Activated CD8-positive, alpha-beta memory T cell treated with anti-CD3 and anti-CD28 coated beads for 1 hour (primary cell): ENCODE measurements at places on chromosomes 5 and 9.

DNA sequence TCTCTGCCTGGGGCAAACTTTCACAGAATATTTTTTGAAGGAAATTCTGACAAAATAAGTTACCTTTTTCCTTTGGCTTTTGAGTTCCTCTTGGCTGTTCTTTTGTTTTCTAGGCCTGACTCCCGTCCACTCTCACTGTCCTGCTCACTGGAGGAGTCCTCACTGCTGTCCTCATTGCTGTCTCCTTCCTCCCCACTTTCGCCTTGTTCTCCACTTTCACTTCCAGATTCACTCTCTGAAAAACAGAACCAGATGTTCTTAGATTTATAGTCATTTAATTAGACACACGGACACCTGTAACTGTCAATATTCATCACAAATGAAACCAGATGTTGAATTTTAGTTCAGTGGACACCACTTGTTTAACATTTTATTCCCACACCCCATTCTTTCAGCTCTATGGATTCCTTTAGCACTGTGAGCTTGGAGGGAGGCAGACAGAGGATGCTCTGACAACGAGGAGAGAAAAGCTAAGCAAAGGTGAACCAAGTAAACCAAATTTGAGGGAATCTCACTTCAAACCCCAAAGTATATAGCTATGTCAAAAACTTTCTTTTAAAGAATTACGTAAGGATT lies 180.7 kb downstream of the AP3B1 start:
- DNase-seq = no peak

DNA sequence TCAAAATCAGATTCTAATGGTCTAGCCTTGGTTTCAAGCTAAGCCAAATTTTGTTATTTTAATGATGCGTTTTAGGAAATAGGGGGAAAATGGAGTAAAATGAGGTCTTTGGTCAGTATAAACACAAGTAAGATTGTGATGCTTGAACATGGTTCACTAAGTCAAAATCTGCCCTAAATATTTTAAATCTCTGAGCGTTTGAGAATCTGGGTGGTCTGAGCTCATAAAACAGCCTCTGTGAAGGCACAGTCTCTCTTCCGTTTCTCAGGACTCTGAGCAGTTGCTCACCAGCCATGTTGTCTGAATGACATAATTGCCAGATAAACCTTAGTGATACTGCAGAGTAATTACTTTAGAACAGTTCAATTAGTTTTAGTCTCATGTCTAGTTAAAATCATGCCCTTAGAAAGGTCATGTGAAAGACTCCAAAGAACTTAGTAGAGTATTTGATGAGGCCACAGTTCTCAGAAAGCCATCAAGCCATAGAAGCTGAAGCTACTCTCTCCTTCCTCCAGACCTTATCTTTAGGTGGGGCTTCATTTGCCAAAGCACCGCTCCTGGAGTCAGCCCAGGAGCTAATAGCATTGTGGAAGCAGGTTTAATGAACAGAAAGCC lies 257.1 kb upstream of the MAP3K1 start:
- DNase-seq = no peak

GRCh38 chr5:96968614-96969013 lies 32.7 kb downstream of the LNPEP start:
- DNase-seq = no peak

- no peak for DNase-seq
These were observed 126.7 kb upstream of the ZNF608 start for GRCh38 chr5:124873188-124873587.

DNA sequence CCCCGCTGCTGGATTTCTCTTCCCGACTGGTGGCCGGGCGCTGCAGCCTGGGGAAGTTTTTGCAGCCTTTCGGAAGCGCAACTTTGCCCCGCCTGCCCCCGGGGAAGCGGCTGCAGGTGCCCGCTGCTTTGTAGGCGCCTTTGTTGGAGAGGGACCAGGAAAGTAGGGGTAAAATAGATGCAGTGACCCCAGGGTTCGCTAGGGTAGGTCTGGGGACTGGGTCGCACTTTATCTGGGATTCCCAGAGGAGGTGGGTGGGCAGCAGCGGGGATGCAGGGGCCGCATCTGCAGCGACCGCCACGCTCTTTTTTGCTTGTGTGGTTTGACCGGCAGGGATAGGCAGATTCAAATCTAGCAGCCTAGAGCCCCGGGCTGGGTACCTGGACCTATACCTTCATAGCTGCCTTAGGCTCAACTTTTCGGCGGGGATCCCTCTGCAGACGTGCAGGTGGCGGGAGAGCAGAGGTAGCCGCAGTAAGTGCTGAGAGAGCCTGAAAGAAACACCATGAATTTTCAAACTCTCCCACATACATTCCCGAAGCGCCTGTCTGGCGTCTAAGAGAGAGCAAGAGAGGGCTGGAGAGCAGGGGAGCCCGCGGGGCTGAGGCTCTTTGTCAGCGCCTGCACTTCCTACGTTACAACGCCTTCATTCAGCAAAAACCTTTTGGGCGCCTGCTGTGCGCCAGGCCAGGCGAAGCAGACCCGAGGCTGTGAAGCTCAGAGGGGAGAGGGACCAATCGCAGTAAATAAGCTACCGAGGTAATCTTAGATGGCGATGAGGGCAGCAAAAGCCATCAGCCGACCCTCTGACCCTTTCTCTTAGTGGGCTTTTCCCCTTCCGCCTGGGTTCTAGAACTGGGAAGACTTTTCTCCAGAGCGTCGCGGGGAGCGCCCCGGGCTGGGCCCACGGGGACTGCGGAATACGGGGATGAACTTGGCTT lies 642 bp downstream of the SV2C start:
- DNase-seq = no peak

DNA sequence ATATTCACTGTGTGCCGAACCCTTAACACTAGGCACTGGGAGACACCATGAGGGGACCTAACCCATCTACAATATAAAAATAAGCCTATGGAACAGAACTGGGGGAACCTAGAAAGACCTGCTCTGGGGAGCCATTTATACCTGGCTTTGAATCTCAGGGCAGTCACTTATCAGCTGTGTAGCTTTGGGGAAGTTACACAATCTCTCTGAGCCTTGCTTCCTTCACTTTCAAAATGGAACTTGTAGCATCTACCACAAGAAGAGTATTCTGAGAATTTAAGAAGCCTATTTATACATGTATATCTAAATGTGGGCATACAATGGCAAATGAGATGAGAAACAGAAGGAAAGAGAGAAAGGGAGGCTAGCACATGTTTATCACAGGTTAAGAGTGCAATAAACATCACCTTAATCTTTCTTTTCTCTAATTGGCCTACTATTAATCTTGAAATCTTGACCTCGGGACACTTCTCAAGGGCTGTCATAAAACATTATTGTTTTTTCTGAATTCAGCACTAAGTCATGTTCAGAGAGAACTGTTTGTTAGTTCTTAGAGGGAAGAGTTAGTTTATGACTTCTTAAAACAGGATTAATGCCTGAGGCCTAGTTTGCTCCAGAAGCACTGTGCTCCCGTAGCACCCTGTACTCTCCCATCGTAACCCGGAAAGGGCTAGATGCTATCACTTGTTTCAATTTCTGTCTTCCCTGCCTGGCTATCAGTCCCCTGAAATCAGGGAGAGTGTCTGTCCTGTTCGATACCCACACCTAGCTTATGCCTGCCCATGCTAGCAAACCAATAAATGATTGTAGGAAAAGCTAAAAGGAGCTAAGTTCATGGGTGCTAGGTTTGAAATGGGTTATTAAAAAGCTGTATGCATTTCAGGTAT lies 606.4 kb upstream of the CLINT1 start:
- DNase-seq = no peak

DNA sequence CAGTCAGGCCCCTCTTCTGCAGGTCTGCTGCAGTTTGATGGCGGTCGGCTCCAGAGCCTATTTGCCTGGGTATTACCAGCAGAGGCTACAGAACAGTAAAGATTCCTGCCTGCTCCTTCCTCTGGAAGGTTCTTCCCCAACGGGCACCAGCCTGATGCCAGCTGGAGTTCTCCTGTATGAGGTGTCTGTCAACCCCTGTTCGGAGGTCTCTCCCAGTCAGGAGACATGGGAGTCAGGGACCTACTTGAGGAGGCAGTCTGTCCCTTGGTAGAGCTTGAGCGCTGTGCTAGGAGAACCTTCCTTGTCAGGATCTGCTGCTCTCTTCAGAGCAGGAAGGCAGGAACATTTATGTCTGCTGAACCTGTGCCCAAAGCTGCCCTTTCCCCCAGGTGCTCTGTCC lies 138.4 kb upstream of the IQGAP2 start:
- no peak for DNase-seq
